AG09319 (cell line): ENCODE measurements at places on chromosomes 7 and 10.

DNA sequence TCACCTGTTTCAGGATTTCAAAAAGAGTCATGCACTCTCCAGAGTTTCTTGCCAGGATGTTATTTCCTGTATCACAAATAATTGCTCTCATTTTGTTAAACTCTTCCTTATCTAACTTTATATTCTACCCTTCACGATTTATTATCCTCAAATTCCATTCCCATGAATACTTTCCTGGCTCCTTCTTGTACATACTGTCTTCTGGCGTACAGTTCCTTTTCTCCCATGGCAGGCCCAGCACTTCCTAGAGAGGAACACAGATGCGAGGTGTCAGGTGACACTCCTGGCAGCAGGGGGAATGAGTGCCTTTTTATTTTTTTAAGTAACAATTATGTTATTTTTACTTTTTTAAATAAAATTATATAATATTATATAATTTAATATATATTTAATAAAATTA, 411.9 kb downstream of the TFEC start:
- peak; percentile 4 for DNase-seq

DNA sequence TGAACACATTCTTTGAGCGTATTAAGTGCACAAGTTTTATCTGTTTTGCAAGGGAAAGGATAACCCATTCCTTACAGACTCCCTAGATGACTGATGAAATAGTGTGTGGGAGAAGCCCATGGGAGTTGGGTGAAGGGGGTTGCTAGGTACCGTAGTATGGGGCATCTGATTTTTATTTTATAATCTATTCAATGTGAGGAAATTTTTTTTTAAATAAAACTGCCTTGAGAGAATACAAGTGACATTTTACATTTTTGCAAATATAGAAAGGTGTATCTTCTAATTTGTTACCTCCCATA, 1.4 kb downstream of the BTAF1 start:
- DNase-seq, result no peak

GRCh38 chr7:146702898-146703297, 586.3 kb downstream of the CNTNAP2 start:
- DNase-seq, result no peak

- DNase-seq, result no peak
These were observed 14.7 kb downstream of the MMRN2 start for GRCh38 chr10:86942441-86943315.

GRCh38 chr7:90599892-90600555, 3.9 kb downstream of the CDK14 start:
- DNase-seq, result no peak

DNA sequence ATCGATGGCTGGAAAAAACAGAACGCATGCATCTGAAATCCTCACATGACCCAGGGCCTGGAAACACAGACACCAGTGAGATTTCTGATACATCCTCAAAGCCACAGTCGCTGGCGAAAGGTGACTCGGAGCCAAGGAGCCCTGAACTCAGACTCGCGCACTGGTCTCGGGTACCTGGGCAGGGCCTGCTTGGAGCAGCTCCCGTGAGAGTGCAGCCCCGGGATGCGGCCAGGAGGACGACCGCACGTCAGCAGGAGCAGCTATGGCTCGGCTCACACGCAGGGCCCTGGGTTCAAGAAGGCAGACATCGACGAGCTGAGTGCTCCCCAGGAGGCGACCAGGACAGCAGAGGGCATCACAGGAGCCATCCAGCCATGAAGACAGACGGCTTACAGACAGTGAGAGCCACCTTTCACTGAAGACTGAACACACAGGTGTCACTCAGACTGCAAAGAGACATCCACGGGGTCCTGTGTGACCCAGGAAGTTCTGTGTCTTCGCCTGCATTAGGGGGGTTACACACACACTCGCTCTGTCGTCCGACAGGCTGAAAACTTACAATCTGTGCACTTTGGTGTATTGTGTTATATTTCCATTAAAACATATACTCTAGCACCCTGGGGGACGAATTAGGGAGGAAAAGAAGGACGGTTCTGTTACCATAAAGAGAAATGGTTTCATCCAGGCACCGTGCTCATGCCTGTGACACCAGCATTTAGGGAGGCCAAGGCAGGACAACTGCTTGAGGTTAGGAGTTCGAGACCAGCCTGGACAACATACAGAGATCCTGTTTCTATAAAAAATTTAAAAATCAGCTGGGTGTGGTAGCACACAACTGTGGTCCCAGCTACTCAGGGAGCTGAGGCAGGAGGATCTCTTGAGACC, 227.7 kb downstream of the MAD1L1 start:
- DNase-seq, result no peak

GRCh38 chr7:4801839-4802231, 26.4 kb downstream of the AP5Z1 start:
- no peak for DNase-seq

GRCh38 chr10:3654980-3655379, 130.0 kb downstream of the KLF6 start:
- no peak for DNase-seq

DNA sequence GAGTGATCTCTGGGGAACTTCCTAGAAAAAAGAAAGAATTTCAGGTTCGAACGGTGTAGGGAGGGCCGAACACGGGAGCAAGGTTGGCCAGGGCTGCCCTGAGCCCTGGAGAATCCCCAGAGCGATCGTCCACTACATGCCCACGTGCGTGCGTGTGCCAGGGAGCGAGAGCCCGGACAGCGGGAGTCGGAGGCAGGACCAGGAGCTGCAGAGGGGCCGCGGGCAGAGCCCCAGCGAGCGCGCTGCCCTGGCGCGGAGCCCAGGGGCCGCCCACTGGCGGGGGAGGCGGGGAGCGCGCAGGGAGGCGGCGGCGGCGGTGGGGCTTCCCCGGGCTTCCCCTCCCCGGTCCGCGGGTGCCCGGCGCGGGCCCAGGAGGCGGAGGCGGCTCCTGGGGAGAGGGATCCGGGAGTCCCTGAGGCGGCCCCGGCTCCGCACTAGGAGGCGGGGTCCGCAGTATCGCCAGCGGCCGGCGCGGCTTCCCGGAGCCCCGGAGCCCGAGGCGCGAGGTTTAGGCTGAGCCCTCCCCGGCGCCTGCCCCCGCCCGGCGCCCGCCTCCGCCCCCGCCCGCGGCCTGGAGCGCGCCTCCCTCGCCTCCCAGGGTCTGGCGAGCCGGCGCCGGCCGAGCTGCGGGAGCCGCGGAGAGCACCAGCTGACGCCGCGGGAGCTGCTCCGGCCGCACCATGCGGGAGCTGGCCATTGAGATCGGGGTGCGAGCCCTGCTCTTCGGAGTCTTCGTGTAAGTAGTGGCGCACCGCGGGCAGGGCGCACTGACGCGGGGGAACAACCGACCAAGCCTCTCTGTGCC, at the start of gene PLPP4:
TSS of gene PLPP4 (plus strand) at position 602 of the 805 bp plus-strand sequence. CDS start at position 681, 79 bp downstream.
- no peak for DNase-seq

DNA sequence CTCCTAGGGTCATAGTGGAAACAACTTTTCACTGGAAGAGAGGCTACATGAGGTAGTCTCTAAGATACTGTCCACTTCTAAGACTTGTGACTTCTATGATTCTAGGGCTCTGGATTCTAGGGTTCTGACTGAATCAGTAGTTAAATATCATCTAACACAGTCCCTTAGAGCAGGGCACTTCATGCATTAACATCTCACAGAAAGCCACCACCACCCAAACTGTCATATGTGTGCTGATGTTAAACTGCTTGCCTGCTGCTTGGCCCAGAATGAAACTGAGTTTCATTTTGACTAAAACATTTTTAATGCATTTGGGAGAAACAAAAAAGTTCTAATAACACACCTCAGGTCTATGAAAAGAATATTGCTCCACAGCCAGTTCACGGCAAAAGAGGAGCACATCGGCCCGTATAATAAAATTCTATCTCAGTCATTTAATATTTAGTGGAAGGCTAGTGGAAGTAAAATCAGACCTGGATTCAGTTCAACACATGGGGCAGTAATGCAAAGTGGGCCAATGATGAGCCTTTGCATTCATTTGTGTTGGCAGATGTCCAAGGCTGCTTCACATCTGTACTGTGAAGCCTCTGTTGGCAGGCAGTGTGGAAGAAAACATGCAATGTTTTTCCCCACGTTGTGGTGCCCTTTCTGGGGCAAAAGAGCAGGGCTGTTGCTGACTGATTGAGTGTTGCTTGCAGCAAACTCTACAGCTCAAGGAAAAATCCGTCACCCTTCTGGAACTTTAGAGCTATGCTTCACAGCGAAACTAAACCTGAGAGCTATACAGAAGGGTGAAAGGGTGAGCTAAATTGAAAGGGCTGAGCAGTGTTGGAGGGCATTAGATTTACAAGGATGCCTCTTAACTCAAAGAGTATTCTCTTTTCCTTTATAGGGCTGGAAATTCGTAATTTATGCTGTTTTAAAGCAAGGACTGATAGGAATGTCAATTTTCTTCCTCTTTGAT, 33.5 kb upstream of the AUTS2 start:
- DNase-seq, result no peak

DNA sequence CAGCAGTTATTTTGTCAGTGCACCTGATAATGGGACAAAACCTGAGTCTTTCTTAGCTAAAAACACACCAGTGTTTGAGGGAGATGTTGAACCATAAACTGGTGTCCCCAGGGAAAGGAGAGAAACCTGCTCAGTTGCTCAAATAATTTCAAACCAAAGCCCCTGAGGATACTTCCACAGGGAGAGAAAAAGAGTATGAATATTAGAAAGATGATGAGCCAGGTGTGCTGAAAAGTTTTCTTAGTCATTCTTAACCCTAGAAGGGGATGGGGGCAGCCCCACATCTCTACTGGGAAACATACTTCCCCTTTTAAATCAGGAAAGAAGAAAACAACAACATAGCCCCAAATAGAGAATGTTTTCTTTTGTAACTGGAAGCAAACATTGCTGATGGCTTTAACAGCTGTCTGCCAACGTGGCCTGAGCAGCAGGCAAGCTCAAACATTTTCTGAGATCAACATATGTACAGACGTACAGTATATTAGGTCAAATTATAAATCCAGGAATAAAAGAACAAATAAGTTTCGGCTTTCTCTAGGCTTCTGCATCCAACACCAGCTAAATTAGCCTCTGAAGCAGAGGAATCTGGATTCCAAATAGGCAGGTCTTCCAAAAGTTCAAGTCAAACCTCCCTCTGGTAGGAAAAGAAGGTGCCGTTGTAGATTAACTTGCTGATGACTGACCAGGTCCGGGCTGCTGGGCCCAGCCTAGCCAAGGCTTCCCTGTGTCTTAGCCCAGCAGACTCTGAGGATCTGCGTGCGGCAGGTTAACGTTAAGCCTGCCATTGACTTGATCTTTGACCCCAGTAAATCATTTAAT, 30.5 kb upstream of the FBXW4 start:
- DNase-seq, result no peak

DNA sequence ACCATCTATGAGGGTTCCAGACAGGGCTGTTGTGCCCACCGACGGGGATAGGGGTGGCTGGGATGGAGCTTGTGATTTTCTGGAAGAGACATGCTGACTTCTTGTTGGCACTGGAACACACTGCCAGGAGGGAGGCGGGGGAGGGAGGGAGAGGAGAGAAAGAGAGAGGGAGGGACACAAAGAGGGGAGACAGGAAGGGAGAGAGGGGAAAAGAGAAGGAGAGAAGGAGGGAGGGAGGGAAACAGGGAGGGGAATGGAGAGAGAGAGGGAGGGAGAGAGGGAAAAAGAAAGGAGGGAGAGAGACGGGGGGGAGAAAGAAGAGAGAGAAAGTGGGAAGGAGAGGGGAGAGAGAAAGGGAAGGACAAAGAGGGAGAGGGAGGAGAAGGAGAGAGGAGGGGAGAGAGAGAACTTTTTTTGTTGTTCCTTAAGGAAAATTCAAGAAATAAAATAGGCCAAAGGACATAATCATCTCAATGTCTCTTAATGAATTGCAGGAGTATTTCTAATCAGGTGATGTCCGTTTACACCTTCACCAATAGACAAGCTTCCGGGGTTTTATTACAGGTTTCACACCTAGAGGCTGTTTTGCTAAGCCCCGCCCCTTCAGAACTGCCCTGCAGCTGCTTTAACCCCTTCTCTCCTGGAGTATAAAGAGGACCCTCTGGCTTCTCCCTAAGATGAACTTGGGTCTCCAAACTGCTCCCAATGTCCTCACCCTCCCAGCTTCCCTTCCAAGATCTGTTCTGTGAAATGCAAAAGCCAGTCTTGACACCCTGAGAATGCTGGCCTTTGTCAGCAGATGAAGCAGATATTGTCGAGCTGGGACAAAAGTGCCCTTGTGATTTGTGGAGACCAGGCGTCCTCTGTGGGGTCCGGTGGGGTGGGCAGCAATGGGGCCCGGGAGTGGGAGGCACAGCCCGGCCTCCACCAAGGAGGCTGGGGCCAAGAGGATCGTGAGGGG, 82.0 kb upstream of the GTF2IRD1 start:
- DNase-seq, result no peak

- no peak for DNase-seq
These were observed 1063.4 kb upstream of the GHITM start for GRCh38 chr10:83075815-83076355.

- DNase-seq, result no peak
These were observed 59.4 kb downstream of the PLCE1 start for GRCh38 chr10:94052866-94053791.

DNA sequence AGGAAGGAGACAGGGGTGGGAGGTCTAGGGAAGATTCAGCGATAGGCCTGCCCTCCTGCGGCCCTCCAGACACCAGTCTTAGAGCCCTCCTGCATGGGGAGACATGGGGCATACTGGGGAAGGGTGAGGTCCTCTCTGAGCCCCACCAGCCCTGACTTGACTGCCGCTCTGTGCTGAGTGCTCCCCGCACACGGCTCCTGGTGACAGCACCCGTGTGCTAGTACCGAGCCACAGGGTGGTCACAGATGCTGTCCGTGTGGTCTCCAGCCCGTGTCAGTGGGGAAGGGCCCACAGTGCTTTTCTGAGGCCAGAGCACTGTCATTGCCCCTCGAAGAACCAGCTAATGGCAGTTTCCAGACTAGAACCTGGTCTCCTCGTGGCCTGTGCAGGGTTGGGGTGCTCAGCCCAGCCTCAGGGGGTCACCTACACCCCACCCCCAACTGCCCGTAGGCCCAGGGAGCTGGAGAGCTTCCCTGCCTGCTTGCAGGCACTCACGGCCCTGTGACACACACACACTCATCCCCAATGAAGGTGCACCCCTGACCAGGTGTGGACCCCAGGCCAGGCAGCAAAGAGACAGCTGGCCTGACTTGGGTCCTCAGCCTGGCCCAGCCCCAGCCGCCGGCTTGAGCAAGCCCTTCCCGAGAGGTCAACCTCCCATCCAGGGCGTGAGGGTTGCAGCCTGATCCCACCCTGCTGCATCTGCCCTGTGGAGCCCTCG, 86.0 kb upstream of the RET start:
- no peak for DNase-seq

DNA sequence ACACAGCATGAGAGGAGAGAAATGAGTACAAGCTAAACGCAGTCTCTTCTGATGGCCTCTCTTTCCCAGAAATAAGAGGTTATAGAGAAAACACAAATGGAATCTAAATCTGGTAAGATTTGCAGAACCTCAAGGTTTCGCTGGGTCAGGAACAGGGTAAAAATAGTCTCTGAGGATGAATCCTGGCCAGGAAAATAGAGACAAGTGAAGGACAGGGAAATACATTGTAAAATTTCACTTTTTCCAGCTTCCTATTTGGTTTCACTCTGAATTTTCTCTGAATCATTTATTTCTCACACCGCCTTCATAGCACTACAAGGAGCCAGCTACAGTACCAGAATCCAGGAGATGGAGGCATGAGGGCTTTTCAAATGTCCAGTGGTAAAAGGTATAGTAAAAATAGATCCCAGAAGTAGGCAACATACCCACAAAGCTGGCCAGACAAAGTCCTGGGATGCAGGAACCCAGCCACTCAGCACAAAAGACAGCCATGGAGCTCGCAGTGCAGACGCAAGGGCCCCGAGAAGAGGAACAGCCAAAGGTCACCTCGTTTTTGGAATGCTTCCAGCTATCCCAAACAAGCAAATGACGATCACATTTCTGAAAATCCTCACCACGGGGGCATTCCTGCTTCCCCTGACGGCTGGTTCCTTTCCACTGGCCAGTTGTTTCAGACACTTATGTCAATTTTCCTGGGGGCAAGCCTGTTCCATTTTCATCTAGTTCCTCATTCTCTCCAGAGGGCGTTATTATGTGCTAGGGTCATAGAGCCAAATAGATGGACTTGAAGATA, 21.5 kb upstream of the IKZF1 start:
- DNase-seq, result no peak
